ENCODE measurements at places on chromosomes 12 and 14.

DNA sequence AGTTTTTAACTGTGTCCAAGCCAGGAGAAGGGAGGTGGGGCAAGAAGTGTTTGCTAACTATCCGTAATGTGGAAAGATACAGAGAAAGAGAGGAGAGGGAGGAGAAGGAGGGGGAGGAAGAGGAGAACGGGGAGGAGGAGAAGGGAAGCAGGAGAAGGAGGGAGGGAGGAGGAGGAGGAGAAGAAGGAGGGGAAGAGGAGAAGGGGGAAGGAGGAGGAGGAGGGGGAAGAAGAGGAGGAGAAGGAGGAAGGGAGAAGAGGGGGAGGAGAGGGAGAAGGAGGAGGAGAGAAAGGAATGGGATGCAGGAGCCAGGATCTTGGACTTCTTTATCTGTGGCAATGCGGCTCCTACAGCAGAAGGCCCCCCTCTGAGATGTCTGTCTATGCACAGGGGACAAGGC, 510.3 kb upstream of the CCDC196 start:
- no peak for DNase-seq

- DNase-seq: no peak
Observed at GRCh38 chr14:71783088-71783487, 149.1 kb upstream of the RGS6 start.

DNA sequence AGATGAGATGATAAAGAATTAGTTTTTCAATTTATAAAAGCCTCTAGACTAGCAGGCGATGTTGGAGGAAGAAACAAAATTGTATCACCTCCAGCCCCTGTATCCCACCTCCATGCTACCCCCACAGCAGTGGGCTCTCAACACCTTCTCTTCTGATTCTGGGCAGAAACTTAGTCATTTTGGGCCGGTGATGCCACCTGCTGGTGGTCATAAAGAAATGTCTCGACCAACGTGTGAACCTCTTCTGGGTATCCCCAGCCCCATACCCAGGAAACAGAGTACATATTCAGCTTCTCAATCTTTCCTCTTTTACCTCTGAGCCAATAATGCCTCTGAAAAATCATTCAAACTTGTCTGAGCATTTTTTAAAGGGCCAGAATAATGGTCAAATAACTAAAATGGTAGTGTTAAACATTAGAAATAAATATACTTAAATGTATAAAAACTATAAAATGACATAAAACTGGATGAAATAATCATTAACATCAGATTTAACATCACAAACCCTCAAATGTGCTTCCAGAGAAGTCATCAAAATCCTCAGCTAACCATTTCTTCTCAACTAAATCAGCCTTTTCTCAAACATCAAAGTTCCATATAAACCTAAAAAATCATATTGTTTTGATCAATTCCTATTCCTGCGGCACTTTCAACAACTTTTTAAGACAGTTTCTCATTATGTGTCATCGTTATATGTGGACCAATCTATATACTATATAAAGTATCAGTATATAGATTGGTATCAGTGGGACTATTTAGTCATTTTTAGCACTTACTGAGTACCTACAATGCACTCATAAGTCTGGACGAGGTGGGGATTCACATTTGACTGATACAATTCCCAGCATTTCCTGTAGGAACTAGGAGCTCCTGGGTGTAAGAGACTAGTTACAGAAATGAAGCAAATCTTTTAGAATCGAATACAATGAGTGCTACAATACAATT, 69.4 kb downstream of the ATXN2 start:
- peak; percentile 11 for DNase-seq

DNA sequence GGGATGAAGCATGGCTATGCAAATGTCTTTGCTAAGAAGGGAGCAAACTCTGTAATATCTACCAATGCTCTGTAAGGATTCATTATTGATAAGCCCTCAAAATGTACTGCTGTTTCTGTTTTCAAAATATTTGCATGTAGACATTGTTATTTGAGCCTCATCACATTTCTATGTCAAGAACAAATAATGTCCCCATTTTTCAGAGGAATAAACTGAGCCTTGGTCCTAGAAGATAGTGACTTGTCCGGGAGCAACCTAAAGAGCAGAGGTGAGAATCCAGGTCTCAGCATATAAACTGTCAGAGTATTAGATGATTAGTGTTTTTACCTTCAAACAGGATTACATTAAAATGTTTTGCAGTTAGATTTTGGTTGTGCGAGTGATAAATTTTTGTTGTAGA, 125.5 kb upstream of the SRRM4 start:
- DNase-seq: no peak

DNA sequence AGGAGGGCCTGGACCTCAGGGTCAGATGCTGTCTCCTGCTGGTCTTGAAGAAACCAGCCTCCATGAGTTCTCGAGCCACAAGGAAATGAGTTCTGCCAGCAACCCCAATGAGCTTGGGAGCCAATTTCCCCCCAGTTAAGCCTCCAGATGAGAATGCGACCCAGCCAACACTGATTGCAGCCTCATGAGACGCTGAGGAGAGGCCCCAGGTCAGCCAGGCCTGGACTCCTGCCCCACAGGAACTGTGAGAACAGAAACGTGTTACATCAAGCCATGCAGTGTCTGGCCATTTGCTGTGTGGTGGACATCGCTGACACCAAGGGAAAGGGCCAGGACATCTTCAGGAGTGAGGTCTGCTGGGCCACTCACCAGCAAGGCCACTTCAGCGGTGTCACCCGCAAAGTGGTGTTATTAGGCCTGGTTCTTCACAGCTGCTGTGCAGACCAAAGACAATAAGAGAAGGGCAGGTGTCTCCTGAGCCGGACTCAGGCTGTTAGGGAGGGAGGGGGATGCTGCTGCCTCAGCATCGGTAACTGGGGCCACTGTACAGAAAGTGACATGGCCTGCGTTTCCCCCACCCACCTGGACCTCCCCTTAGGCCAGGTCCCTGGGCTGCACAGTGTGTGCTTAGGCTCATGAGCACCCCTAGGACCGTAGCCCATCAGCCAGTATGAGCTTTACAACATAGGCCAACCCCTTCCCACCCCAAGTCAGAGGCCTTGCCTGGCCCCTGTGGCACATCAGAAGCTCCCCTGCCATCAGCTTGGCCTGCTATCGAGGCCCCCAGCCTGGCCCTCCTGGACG, 272.4 kb upstream of the RTL1 start:
- no peak for DNase-seq

DNA sequence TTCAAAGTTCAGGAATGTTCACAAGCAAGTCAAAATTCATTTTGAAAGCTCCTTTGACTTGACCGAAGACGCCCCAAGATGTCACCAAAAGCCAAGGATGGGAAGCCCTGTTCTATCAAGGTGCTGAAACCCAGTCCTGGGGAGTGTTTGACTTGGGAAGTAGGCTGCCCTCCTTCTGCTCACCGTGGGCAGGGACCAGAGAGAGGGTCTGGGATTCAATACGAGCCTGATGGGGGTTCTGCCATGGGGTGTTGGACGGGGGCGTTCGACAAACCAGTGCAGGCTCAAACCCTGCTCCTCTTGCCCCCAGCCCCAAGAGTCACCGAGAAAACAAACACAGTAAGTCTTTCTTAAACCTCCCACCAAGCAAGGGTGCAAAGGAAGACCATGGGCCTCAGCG, 150.1 kb upstream of the DIO3 start:
- DNase-seq: no peak

GRCh38 chr14:103489621-103490020, 33.0 kb downstream of the CKB start:
- no peak for DNase-seq

DNA sequence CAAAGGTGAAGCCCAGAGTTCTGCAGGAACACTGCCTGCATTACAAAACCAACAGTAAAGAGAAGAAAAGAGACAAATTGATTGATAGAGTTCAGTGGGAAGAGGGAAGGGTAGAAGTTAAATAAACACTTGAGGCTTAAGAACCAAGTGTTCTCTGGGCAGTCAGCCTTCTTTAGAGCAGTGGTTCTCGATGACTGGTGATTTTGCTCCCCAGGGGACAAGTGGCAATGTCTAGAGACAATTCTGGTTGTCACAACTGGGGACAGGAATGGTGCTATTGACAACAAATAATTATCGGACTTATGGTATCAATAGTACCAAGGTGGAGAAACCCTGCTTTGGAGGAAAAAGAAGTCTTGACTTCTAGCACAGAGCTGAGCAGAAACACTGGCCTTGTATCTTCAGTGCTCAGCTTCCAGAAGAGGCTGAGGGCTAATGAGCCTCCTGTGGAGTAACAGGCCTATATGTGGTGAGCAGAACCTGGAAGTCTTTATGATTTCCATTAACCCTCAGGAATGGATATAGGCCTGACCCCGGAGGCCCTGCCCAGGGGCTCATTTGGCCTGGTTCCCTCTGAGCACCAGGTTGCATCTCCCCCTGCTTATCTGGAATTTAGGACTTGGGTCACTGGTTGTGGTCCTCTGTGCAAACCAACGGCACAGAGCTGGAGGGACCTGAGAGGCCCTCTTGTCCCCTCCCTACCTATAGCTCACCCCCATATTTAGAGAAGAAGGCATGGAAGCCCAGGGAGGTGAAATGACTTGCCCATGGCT, 204.6 kb upstream of the PWP1 start:
- peak; percentile 38 for DNase-seq

- DNase-seq: no peak
Observed at GRCh38 chr14:93381644-93382043, 34.7 kb downstream of the COX8C start.

- no peak for DNase-seq
Observed at GRCh38 chr12:21852251-21852650, 77.7 kb upstream of the KCNJ8 start.

DNA sequence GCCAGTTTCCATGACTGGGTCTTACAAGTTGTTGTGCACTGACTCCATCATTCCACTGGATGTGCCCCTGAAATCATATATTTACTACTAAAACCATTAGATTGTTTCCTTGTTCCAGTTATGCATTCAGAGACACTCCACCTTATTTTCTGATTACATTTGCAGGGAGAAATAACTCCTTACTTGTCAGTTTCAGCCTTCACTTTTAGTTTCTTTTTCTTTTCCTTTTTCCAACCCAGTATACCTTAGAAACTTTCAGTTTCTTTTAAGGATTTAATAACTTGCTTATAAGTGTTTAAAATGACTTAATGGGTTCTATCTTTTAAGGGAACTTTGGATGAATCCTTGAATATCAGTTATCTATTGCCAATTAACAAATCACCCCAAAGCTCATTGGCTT, 39.9 kb downstream of the MRPL42 start:
- no peak for DNase-seq

GRCh38 chr14:73814153-73814552, 37.5 kb upstream of the PTGR2 start:
- no peak for DNase-seq

DNA sequence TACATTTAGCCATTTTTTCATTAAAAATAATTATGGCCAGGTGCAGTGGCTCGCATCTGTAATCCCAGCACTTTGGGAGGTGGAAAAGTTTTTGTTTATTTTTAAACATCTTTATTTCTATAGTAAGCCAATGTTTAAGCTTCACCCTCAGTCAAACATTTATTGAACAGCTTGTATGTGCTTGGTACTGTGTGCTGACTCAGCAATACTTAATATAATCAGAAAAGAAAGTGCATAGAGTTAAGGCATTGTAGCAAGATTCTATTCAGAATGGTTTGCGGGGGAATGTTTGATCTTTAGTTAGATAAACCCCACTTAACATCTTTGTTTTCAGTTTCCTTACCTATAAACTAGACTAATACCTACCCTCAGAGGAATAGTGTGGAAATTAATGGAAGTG, 11.1 kb downstream of the ACTR6 start:
- DNase-seq: no peak

GRCh38 chr12:55330446-55330845, at the start of gene OR6C3:
Gene OR6C3 (plus strand): TSS chr12:55330746. CDS start chr12:55331701, 955 bp downstream.
- no peak for DNase-seq

GRCh38 chr14:105067140-105067968, 2.1 kb upstream of the GPR132 start:
- DNase-seq: no peak
